ENCODE measurements at places on chromosomes 4 and X. TPM values are rescaled to one million over a fixed set of nuclear protein-coding genes. Genes with fewer than 3 reads are reported as not detected.

Gene SOD3
- total RNA-seq = not detected

DNA sequence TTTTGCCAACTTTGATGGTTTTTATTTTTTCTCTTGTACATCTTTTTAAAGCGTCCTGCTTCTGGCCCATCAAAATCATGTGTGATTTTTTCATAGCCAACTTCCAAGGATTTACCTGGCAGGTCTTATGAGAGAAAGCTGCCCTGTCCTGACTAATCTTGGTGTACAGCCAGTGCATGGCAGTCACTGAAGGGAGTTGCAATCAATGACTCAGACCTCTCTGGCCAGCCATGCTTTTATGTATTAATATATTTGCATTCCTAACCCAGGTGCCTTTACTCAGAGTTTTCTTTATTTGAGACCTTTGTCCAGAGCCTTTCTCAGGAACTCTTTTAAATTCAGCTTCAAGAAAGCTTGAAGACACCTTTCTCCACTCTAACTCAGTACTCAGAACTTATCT is 691.5 kb upstream of the HTR2C start:
- DNase-seq = no peak

DNA sequence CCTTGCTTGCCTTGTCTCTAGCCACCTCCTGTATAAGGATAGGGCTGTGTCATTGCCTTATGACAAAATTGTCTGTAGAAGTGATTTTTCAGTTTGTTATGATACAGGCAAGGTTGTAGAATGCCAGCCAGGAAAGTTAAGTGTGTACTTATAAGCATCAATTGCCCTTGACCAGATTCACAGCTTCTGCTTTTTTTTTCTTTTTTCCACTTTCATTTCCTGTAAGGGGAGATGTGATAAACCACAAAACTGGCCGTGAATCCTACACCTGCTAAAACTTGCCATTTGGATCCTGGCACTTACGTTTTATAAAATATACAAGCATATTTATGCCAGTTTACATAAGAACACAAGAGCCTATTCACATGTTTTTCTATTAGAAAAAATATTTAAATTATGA is 35.0 kb upstream of the BMPR1B start:
- no peak for DNase-seq

- DNase-seq = no peak
Observed at GRCh38 chrX:77731821-77732419, 54.1 kb downstream of the ATRX start.

GRCh38 chrX:108437349-108438109 is 693 bp downstream of the COL4A6 start:
- DNase-seq = no peak

GRCh38 chr4:182409271-182409670 is 166.1 kb downstream of the TENM3 start:
- DNase-seq = no peak

Gene TRIM61
- 1.6 TPM for total RNA-seq

Gene RAB39B
- 30.6 TPM for total RNA-seq

DNA sequence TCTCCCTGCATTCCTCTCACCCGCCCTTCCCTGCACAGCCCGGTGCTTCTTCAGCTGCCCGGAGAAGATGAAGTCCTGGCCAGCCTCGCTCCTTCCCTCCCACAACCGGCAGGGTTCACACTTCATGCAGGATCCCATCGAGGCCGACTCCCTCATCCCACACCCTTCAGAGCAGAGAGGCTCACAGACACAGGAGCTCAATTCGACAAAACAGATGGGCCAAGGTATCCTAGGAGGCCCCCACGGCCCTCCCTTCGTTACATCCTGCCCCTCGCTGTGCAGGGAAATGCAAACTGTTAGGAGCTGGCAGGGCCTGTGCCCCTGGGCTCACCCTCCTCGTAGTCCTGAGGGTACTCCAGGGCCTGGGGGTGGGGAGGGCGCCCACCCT is 238.1 kb downstream of the DHRSX start:
- no peak for DNase-seq

- DNase-seq = no peak
Observed at GRCh38 chr4:110062166-110062565, 136.2 kb downstream of the ELOVL6 start.

DNA sequence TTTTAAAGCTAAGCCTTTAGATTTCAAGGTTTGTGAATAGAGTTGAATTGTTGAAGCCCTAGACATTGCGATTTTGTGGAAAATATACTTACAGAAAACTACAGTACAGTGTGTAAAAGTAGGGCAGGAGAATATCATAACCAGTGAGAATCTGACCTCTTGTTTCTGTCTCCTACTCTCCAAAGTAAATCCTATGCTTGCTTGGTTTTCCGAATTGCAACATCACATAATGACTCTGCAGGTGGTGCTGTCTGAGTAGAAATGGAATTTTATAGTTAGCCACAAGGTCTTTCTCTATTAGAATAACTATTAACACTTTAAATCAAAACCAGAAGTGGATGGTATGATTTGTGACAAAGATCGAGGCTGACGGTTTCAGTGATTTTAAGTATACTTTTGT is 505.6 kb downstream of the RAPGEF2 start:
- DNase-seq = no peak

DNA sequence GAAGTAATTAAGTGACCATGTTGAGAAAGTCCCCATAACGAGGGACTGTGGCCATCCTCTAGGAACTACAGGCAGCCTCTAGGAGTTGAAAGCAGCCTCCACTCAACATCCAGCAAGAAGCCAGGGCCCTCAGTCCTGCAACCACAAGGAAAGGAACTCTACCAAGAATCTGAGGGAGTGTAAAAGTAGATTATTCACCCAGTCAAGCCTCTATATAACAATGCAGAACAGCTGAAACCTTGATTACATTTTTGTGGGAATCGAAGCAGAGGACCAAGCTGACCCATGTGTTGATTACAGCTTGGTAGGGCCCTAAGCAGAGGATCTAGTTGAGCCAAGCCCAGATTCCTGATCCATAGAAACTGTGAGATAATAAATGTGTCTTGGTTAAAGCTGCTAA is 17.1 kb downstream of the RPS6KA6 start:
- no peak for DNase-seq

Gene SPIN2A
- total RNA-seq = 2.0 TPM

DNA sequence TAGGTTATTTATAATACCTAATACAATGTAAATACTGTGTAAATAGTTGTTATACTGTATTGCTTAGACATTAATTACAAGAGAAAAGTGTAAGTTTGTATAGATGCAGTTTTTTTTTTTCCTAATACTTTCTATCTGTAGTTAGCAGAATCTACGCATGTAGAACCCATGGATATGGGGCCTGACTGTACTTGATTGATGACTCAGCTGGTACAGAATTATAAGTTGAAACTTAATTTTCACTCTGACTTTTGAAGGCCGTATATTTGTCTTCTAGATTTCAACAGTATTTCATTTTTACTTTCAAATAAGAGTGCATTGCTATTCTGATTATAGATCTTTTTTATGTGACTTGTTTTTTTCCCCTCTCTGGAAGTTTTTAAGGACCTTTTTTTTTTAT is 30.8 kb upstream of the NDUFC1 start:
- DNase-seq = no peak

Gene PPID
- total RNA-seq = 28.9 TPM

Measured in frontal cortex (tissue), 4 donors.